Epithelial cell of prostate (primary cell): ENCODE measurements at places on chromosomes 2 and 18.

- peak; percentile 3 for DNase-seq
These were observed 32.2 kb downstream of the COL5A2 start for GRCh38 chr2:189147361-189147760.

- no peak for DNase-seq
These were observed 341.7 kb downstream of the PTPRM start for GRCh38 chr18:7908681-7909299.

DNA sequence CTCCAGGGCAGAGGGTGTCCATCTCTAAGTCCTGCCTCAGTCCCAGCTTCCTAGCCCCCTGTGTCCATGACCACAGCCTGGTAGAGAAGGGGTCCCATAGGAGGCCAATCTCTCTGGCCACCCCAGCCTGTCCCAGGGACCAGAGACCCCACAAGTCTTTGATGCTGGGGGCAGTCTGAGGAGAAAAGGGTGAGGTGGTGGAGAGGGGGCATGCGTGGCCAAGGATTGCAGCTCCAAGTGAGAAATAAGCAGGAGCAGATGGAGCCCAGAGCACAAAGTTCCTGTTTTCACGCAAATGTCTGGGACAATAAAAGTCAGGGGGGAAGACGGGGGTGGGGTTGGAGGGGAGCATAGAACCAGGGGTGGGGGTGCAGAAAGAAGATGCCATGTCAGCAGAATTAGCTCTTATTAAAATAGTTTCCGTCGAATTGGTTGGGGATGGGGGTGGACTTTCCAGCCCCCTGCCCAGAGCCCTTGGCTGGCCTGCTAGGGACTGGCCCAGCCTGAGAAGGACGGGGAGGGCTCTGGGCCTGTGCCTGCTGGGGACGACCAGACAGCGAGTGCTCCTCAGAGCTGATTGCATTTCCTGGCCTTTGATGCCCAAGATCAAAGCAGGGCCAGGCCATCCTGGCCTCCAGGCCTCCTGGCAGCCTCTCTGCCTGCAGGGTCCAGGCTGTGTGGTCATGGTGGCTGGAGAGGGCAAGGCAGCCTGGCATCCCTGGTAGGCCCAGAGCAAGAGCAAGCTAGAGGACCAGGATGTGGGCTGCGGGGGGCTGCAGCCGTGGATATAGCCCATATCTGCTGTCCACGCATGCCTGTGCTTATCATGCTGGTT, 337.1 kb downstream of the DYSF start:
- DNase-seq: no peak

GRCh38 chr18:36519358-36519757, 221.8 kb downstream of the FHOD3 start:
- no peak for DNase-seq

GRCh38 chr2:64538764-64539433, 14.8 kb downstream of the AFTPH start:
- DNase-seq: no peak

DNA sequence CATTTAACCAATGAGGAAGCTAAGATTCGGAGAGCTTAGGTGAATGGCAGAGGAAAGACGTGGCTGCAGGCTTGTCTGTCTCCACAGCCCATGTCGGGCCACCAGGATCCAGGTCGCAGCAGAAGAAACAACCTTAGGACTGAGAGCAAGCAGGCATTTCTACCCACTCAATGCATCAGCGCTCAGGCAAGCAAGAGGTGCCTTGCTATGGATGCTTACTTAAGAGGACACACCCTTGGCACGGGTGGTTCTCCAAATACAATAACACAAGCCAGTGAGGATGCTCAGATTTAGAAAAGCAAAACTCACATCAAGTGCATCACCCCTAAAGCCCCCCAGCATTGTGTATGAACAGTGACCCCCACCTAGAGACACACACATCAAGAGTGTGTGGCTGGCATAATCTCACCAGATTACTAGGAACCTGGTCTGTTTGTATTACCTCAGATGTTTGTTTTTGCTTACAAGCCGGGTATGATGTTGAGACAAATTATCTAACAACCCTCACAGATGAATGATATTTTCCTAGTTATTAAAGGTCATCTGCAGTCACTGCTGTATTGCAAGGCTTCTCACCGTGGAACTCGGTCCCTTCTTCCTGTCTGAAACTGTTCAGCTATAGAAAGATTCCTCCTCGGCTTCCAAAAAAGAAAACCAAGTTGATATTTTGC, 34.2 kb upstream of the NPAS2 start:
- no peak for DNase-seq

DNA sequence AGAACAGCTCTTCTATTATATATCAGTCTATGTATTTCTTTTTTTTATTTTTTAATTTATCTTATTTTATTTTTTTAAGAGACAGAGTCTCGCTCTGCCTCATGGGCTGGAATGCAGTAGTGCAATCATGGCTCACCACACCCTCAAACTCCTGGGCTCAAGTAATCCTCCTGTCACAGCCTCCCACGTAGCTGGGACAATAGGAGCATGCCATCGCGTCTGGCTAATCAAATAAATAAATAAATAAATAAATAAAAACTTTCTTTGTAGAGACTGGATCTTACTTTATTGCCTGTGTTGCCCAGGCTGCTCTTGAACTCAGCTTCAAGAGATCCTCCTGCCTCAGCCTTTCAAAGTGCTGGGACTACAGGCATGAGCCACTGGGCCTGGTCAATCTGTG, 117.0 kb downstream of the RBMS1 start:
- no peak for DNase-seq

DNA sequence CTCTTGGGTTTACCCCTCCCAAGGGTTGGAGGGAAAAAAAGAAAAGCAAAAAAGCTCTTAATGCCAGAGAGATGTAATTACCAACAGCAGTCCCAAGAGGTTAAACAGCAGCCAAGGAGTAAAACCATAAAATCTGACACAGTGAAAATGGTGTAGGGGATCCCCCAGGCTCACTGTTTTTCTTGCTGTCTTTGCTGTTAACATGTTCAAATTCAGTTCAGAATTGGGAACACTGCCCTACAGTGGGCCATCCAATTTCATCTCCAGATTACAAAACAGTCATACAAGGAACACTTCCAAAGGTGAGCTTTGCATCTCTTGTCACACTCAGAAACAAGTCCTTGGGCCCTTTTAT, 54.5 kb downstream of the PLEKHM3 start:
- no peak for DNase-seq
